ENCODE measurements at places on chromosomes 12 and 14.

DNA sequence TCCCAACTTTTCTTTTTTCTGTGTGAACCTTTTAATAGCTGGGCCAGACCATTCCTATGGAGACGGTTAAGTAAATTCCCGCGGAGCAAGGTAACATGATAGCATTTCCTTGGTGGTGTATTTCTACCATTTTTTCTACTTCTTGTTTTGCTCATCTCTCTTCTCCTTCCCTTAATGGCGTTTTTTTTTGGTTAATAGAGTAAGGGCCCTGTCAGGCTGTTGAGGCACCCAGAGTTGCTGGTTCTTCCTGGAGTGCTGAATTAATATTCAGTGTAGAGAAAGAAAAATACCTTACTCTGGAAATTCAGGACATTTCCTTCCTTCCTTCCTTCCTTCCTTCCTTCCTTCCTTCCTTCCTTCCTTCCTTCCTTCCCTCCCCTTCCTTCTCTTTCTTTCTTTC, 137.6 kb downstream of the KTN1 start:
- no peak for DNase-seq

DNA sequence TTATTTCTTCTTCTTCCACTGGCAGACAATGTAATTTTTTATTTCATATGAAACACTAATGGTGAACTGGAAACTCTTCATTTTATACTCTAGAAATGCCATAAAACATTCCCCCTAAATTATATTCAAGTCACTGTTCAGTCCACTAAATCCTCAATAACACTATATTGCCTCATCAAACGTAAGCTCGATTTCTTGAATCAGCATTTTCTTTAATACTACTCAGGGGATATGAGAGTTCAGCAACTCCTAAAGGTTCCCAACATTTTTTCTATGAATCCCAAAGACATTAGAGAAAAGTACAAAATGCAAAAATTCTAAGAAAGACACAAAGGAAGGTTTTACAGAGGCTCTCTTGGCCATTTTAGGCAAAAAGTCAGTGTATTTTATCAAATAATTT, 59.3 kb downstream of the PRICKLE1 start:
- DNase-seq: no peak

DNA sequence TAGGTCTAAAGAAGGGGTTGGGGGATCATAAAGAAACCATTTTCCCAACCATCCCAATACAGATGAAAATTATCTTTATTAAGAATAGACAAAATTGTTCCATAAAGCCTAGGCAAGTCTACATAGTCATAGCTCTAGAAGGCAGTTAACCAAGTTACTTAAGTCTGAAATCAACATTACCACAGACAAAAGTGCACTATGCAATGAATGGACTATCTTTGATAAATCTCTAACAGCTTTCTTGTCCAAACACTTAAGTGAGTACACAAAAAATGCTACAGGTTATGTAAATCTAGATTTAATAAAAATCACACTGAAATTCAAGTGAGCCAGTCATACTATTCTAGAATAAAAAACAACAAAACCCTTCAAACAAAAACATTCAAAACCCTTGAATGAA, 87.0 kb upstream of the GPHB5 start:
- DNase-seq: no peak

DNA sequence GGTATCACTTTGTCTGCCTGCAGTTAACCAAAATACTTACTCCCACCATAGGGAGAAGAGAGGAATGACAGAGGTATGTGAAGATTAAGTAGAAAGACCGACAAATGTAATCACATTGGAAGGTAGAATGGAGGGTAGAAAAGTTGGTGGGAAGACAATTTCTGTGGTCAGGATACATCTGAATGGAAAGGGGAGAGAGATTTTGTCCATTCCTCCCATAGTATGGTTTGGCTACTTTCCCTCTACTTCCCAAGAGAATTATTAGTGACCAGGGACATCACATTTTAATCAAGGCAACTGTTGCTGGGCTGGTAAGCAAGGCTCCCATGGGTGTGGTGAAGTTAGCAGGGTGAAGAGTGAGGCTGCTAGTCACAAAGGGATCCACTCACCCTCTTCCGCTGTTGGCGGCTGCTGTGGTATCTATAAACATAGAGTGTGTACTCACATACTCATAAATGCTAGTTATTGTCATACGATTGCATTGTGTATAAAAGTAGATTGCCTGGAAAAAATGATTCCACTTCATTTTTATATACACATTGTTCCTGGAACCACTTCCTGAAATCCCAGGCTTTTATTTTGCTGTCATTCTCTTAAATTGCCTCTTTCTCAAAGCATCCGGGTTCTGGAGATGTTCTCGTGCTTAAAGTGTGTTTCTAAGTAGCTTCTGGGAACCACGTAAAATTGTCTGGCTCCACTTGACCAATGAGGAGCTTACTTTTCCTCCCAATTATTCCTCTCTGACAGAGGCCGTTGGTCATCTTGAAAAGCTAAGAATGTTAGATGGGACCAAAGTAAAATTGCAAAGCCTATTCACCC, 413.1 kb downstream of the ZFP36L1 start:
- no peak for DNase-seq

DNA sequence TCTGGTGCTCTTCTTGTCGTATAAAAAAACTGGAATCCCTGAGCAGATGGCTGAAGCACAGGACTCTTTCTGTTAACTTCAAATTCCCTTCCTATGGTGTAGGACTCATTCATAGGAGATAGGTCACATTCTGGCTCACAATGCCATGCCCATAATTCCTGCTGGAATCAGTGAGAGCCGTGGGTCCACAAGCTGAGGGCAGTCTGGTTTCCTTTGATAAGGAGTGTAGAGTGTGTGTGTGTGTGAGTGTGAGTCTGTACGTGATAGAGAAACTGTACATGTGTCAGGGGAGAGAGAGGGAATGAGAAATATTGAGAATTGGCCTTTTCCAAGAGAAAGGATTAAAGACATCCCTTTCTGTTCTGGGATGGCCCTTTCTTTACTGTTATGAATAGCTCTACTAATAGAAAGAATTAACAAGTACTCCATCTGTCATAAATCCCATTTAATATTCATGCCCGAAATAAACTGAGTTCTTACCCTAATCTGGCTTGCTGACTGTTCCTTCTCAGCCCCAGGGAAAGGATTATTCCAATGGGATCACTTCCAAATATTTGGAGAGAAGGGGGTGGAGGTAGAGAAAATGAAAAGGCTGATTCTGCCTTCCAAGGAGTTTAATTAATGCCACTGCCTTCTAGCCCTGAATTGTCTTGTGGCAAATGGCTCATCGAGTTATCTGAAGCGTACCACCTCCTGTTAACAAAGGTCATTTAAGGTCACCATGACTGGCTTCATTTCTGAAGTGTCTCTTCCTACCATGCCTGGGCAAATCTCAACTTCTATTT, 79.0 kb downstream of the TMX1 start:
- no peak for DNase-seq

- no peak for DNase-seq
These were observed 524 bp upstream of the P2RX2 start for GRCh38 chr12:132617822-132618682.

DNA sequence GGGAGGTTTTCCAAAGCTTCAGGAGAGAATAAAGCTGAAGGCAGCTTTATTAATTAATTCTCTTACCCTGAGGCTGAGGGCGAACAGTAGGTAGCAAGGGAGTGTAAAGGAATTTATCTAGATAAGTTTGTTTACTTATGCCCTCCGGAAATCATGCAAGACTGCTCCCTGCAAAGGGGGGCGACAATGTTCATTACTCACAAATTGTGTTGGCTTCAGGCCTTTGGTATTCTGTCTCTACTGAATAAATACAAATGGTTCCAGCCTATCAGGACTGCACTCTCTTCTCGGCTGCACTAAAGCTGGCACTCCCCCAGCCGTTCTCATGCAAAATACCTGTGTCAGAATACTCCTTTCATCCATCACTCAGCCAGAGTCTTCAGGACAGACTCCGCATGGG, 120.8 kb downstream of the PPHLN1 start:
- DNase-seq: no peak

DNA sequence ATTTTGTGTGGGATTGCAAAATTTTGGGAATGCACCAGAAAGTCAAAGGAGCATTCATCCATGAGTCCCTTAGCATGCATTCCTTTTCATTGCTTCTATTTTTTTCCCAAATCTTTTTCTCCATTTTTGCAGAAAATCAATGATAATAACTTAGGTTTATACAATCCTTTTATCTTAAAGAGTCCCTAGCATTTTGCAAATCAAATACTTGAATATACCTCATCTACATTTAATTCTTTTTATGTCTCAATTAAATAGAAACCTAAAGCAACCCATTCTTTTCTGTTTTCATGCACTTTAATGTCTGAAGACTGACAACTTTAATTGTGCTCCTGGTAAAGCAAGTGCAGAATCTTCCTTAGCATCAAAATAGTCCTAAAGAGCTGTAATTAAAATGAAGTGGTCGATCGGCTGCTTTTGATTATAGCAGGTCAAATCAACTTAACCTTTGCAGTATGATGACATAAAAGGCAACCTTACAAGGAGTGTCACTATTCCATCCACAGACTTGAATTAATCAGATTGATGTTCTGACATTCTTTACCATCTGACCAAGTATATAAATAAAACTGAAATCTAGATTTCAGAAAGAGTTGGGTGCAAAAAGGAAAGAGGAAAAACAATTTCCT, 168.4 kb downstream of the ALG10B start:
- no peak for DNase-seq

DNA sequence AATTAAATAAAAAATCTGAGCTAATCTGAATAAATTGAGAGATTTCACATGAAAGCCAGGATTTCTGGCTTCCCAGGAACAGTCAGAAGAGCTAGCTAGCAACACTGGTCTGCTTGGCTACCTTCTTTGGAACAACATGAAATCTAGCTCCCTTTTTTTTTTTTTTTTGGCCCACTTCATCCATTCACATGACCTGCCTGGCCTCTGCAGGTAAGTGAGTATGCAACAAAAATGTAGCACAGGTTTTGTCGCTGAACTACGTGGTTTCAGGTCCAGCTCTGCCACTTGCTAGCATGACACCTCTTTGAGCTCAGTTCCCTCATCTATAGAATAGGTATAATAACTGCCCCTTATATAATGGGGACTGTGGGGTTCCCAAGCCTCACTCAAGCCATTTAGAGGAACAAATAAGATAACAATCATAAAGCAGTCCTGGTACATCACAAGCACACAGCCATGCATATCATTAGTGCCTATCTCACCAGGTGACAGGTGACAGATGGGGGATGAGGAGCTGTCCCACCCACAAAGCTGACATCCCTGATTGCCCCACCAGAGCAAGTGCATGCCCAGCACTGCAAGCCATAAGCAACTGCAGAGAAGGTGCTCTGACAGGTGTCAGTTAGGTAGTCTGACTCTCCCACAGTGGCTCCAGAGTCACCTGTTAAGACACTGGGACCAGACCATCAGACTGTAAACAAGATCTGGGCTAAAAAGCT, 25.6 kb downstream of the PXN start:
- no peak for DNase-seq

DNA sequence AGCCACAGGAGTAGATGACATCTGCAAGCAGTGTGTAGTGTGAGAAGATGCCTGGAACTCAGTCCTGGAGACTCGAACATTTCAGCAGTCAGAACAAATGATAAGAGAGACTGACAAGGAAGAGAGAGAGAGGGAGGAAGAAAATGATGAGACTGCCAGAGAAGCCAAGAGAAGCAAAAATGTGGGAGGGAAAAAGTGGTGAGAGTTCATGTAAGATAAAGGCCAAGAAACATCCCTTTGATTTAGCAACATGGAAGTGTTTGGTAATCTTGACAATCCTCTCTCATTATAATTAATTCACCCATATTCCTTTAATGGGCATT, 42.6 kb downstream of the LIMA1 start:
- no peak for DNase-seq

- DNase-seq: no peak
These were observed 9.7 kb downstream of the TNS2 start for GRCh38 chr12:53059434-53060063.

Data from neural crest cell (in vitro differentiated cells).